ENCODE measurements at places on chromosomes 11 and 22.

DNA sequence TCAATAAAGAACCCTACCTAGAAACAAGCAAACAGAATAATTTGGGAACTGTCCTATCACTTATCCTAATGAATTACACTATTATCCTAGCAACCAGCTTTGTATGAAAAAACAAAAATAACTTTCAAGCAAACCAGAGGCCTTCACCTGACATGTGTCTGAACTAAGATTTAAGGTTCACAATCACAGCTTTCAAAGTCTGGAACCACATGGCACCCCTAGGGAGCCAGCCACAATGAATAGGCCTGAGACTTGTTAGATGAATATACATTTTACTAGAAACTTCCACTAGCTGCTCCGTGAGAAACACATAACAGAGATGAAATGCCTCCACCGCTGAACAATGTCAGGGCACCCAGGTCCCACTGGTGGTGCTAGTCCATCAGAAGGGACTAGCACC is 65.8 kb upstream of the CYP2D6 start:
- DNase-seq: no peak

GRCh38 chr11:125873881-125874555 is 13.4 kb upstream of the HYLS1 start:
- no peak for DNase-seq

DNA sequence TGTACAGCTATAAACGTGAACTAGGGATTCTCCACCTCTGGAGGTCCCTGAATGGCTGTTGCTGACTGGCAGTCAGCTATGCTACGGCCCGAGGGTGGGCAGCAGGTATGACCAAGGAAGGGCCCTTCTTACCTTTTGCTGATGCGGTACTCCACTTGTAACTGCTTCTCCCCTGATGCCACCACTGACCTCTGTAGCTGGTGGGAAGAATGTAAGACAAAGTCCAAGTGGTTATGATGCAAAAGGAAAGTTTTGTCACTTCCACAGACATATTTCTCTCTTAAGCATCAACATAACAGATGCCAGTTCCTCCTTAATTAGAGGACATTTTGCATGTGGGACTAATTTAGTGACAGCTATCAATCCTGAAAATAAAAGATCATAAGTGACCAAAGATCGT is 32.2 kb downstream of the P4HA3 start:
- no peak for DNase-seq

DNA sequence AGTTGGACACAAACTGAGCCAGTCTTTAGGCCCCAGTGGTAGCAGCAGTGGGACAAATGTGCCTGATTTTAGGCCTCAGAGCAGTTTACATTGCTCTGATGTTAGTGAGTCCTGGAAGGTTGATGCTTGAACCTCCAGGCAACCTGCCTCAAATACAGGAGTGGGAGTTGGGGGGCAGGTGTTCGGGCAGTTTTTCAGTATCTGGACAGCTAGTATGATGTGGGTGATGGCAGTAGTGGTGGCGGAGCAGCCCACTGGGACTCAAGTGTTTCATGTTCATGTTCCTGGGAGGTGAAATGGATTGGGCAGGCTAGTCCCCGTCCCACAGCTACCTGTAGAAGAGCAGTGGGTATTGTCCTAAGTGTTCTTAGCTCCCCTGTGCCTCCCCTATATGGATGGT is 857.8 kb downstream of the JRKL start:
- DNase-seq: no peak

GRCh38 chr11:117723277-117724024 is 73.6 kb downstream of the DSCAML1 start:
- DNase-seq: no peak

GRCh38 chr11:121964591-121964990 is 151.4 kb downstream of the BLID start:
- DNase-seq: no peak

- no peak for DNase-seq
These were observed 24.1 kb downstream of the OR10D3 start for GRCh38 chr11:124207102-124207792.

- no peak for DNase-seq
These were observed 32.1 kb upstream of the WNT7B start for GRCh38 chr22:46008836-46009596.

- no peak for DNase-seq
These were observed 977.9 kb upstream of the CCDC90B start for GRCh38 chr11:84264066-84264465.

- DNase-seq: no peak
These were observed 1.8 kb upstream of the AIFM3 start for GRCh38 chr22:20965104-20965887.

GRCh38 chr11:77471558-77472193 is 2.2 kb downstream of the PAK1 start:
- peak; percentile 12 for DNase-seq

DNA sequence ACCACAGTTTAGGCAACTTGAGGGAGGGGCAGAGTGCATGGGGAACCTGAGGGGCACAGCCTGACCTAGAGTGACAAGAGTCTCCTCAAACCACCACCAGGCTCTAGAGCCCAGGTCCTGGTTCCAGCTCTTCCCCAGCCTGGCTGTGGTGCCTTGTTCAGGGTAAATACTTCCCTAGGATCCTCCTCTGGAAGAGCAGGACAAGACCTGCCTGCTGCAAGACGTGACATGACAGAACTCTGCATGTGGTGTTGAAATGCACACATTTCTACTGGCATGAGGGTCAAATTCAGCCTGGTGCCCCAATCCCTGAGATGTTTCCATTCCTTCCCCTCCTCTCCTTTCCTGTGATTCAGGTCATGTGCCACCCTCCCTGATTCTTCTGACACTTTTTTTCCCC is 3.3 kb downstream of the SEC14L2 start:
- no peak for DNase-seq

- no peak for DNase-seq
These were observed 12.7 kb downstream of the RBFOX2 start for GRCh38 chr22:36015811-36016529.

- no peak for DNase-seq
These were observed 29.6 kb upstream of the HSPA8 start for GRCh38 chr11:123091506-123091905.

DNA sequence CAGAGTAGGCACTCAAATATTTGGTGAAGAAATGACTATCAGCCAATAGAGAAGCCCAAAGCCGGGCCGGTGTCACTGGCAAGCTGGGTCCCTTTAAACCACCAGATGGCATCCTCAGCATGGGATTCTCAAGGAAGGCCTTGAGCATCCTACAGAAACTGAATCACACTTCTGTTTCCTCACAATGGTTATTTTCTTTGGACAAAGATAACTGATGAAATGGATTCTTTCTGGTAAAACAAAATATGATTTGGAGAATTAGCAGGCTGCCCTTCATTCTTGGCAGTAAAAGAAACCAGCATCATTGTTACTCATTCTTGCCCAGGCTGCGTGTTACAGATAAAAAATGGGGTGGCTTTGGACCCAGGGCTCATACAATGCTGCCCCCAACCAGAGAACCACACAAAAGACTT is 30.3 kb upstream of the ASPHD2 start:
- DNase-seq: peak; percentile 65

- DNase-seq: no peak
These were observed 77.1 kb upstream of the MTMR2 start for GRCh38 chr11:96001037-96001436.

- DNase-seq: no peak
These were observed 827 bp downstream of the GSC2 start for GRCh38 chr22:19149047-19149883.

DNA sequence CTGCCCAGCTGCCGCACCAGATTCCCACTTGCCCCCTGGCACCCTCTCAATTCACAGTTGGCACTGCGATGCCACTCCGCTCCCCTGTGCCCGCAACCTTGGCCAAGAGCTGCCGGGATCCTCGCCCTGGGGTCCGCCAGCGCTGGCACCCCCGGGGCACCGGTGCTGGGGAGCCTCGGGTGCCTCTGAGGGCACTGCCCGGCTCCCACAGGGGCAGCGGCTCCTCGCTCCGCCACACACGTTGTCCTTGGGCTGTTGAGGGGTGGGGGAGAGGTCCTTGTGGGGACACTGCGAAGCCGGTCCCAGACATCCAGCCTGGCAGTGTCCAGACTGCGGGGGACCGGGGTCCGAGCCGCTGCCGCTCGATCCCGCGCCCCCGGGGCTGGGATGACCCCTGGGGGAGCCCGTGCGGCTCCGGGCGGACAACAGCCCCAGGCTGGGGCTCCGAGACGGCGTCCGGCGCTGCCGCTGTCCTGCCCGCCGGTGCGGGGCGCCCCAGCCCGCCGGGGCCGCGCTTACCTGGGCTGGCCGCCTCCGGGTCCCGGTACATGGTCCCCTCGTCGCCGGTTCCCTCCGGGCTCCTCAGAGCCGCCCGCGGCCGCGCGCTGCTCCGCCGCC is 496 bp downstream of the SYT7 start:
- DNase-seq: peak; percentile 5

DNA sequence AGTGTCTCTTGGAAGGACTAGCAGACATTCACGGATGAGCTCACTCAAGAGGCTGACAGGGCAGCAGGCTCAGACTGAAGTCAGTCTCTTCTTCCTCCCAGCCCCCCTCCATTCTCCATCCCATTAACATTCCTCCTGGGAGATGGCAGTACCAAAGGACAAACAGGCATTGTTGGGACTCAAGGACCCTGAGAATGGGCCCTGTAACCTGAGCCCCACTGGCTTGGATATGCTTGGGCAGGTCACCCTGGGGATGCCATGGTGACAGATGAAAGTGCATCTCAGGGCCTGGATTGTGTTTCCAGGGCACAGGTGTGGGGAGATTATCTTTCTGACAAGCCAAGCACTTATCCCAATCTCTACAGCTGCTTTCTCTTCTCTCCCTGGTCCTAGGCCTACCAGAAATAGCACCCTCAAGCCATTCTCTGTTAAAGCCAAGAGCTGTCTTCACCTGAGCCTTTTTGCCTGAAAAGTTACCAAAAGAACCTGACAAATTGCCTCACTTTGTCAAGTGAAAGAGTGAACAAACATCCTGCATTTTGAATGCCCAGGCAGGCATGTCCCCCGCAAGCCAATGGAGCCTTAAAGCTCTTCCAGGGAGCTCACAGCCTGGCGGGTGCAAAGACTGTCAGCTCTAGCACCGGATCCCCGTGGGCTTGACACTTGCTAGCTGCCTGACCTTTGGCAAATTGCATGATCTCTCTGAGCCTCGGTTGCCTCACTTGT is 366.0 kb upstream of the NARS2 start:
- no peak for DNase-seq

- peak; percentile 28 for DNase-seq
These were observed 1074.9 kb downstream of the FAM181B start for GRCh38 chr11:81658722-81659121.

DNA sequence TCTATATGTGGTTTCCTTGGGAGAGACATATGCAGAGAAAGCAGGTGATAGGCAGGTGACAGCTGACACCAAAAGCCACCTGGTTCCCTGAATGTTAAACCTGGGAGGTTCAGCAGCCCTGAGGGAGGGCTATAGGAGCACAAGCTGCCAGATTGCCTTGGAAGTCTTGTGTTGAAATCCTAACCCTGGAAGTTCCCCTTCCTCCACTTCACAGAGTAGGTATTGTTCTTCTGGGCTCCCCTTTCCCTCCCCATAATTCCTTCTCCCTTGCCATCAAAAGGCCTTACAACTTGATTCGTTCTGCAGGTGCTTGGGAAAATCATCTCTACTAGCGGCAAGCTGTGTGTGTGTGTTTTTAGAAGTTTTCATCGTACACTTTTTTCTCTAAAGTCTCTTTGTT is 5.4 kb downstream of the LDLRAD3 start:
- no peak for DNase-seq

- no peak for DNase-seq
These were observed 962.1 kb downstream of the JRKL start for GRCh38 chr11:97351939-97352338.

DNA sequence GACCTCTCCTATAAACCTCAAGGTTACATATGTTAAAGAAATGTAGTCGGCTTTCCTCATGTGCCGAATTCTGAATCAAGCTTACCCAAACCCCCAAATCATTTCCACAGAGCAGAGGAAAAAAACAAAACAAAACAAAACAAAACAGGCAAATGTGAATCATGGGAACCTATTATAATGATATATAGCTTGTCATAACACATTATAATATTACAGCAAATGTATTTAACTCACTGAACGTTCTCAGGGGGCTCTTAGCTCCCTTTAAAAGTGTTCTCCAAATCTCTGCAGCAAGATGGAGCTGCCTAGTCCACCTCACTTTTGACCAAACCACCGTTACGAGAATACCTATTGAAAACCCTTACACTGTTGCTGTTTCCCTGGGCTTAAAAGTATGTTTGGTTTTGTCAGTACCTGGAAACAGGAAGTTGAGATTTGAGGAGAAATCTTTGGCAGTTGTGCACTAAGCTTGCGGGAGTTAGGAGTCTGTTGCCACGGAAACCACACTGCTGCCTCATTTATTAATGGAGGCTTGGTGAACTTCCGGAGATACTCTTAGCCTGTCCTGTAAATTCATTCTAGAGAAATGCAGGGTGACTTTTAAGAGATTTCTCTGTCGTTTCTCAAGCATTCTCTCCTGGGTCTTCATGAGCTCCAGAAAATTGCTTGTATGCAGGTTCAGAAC is 167.0 kb upstream of the RASSF10 start:
- DNase-seq: no peak

GRCh38 chr22:20302438-20303228 is 17.2 kb downstream of the DGCR6L start:
- DNase-seq: no peak

GRCh38 chr11:130859886-130860285 is 56.4 kb downstream of the SNX19 start:
- DNase-seq: no peak

GRCh38 chr11:45620243-45620642 is 45.2 kb downstream of the CHST1 start:
- DNase-seq: no peak

GRCh38 chr11:118370774-118371173 is 11.4 kb downstream of the UBE4A start:
- no peak for DNase-seq

DNA sequence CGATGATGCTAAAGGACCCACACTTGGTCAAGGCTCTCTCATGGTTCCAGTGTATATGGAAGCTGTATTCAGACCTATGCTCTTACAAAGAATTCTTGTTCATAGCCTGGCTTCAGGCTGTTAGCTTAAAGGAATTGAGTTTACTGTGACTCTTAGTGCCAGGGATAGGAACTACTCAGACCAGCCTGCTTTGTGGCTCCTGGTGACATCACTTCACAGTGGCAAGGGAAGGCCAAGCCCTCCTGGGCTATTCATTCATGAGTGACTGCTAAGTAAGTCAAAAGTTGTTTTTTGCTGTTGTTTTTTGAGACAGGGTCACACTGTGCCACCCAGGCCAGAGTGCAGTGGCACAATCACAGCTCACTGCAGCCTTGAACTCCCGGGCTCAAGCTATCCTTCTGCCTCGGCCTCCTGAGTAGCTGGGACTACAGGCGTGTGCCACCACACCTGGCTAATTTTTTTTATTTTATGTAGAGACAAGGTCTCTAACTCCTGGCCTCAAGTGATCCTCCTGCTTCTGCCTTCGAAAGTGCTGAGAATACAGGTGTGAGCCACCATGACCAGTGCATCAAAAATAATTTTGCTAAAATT is 9.6 kb downstream of the ART5 start:
- DNase-seq: no peak
